NCI-H2171 (cell line): ENCODE measurements at places on chromosomes 3 and 15.
A peak's percentile ranks its signal among the peaks of the same experiment; 100 is the strongest.

DNA sequence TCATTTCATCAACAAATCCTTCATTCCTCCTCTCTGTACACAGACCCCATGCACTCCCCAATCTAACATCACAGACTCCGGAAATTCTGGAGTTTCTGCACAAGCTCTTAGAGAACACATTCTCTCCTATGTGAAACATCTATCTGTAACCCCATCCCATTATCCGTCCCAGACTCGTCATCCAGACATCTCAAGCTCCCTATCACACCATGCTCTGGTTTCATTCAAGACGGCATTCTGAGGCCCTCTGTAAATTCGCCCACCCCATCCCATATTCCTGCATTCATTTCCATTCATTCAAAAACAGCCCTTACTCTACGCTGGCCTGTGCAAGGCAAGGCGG lies 575 bp downstream of the LEO1 start:
- no peak for DNase-seq

GRCh38 chr3:174444391-174444790 lies 414.7 kb upstream of the NAALADL2 start:
- no peak for DNase-seq

- no peak for DNase-seq
Observed at GRCh38 chr3:126851934-126852333, 131.0 kb upstream of the PLXNA1 start.

- DNase-seq = no peak
Observed at GRCh38 chr3:148772361-148772760, 55.2 kb upstream of the CPB1 start.

- peak; percentile 12 for DNase-seq
Observed at GRCh38 chr3:135325726-135326235, 530.7 kb downstream of the EPHB1 start.

DNA sequence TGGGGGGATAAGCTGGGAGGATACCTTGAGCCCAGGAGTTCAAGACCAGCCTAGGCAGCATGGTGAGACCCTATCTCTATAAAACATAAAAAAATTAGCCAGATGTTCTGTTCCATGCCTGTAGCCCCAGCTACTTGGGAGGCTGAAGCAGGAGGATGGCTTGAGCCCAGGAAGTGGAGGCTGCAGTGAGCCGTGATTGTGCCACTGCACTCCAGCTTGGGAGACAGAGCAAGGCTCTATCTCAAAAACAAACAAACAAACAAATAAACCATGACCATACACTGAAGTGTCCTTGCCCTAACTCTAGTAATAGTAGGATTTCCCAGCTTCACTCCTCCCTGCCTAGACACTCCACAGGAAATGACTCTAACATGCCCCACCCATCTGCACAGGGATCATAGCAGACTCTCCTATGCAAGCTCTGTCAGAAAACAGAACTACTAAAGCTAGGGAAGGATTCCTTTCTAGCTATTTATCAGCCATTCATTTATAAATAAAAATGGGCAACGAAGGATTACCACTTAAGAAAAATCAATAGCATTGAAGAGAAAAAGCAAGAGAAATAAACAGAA lies 4.6 kb downstream of the ERICH6 start:
- no peak for DNase-seq

GRCh38 chr3:39443530-39443929 lies 23.9 kb upstream of the MOBP start:
- DNase-seq = no peak

DNA sequence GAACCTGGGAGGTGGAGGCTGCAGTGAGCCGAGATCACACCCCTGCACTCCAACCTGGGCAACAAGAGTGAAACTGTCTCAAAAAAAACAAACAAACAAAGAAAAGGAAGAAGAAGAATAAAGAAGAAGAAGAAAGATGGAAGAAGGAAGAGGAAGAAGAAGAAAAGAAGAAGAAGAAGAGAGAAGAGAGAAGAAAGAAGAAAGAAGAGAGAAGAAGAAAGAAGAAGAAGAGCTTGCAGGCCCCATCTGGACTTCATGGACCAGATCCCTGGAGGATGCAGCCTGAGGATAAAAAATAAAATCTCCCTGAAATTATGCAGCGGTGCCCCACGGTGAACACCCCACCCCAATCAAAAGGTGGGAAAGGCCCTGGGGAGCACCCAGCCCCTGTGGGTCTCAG lies 8.8 kb upstream of the MESP1 start:
- DNase-seq = no peak

GRCh38 chr3:119624002-119624720 lies 26.5 kb downstream of the PLA1A start:
- DNase-seq = no peak

- DNase-seq = no peak
Observed at GRCh38 chr3:94024385-94024784, 4.0 kb downstream of the STX19 start.

DNA sequence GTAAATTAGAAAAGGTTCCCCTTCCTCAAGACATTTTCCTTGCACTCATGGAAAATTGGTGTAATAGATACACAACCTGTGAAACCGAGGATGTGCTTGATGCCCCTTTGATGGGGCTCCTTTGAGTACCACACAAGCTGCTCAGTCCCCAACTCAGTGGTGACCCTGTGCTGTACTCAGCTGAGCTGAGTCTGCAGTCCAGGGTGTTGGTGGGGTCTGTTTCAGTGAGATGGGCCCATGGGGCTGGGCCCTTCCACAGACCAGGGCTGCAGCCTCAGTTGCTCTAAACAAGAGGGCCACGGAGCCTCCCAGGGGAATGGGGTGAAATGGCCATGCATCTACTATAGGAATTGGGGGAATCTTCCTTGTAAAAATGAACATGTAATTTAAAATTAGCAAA lies 39.3 kb downstream of the KY start:
- no peak for DNase-seq

DNA sequence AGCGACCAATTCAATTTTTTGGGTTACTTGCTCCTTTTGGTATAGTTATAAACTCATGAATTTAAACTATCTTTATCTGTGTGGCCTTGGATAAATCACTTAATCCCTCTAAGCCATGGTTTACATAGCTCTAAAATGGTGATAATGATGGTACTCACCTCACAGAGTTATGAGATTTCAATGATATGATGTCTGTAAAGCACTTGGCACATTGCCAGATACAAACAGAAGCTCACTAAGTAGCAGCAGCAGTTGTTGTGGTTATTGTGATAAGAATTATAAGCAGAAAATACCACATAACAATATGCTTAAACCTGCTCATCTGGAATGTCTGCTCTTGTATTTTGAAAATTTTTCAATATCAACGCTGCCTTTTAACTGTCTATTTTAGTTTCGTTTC lies 185.1 kb upstream of the SNTN start:
- no peak for DNase-seq

DNA sequence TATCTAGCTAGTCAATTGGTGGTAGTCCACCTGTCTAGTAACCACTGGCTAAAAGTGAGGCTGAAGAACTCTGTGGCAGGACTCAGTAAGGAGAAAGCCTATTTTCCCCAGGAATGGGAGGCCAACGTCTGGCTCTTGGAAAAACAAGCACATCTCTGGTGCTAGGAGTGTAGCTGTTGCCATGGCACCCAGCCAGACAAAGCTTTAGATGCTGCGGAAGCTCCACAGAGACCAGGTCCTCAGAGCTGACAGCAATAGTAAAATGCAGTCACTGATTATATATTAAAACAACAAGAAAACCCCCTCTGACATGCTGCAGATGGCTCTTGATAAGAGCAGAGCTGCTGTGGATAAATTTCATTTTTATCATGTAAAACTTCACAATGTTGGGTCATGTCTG lies 124.9 kb upstream of the STRIT1 start:
- DNase-seq = no peak

GRCh38 chr3:98564282-98565005 lies 29.0 kb downstream of the CPOX start:
- DNase-seq = no peak

GRCh38 chr3:192904632-192905289 lies 12.9 kb downstream of the MB21D2 start:
- peak; percentile 18 for DNase-seq

- DNase-seq = peak; percentile 68
Observed at GRCh38 chr15:64046421-64047153, at the start of gene DAPK2. Gene DAPK2 (minus strand): TSS chr15:64046485. CDS start chr15:64040261, 6,224 bp downstream.

DNA sequence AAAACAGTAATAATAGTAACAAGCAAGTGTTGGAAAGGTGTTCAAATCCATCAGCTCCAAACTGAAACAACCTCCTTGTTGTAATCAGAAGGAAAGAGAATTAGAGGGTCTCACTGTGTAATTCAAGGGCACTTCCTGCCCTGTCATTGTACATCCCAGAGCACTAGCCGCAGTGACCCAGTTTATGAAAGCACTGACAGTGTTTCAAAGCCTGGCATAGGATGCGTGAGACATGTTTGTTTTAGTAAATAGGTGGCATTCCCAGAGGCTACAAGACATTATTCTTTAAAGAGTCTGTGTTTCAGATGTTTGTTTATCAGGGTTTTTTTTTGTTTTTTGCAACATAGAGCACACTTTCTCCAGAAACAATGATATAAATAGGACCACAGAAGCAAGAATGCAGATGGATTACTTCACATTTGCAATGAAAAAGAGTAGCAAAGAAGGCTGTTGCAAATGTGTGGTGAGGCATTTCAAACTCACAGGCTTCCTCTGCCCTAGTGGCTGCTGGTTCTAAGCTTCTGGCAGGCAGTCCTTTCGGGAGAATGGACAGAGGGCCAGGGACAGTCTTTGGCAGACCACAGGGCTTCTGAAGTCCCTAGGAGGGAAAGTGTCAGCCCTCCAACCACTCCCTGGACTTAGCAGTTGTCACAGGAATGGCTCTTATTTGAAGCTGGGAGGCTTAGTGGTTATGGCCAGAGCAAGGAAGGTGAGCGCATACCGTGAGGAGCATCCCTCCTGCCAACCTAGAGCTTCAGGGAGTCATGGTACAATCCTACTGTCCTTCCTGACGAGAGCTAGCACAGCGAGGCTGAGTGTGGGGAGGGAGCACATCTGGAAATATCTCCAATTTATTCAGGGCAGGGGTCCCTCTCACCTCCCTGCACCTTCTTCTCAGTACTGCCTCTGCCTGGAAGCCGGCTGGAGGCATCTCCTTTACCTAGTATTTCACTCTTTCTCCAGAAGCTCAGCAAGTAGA lies 31.4 kb upstream of the TIPARP start:
- DNase-seq = no peak

GRCh38 chr15:41774882-41775417 lies 666 bp downstream of the MAPKBP1 start:
- peak; percentile 34 for DNase-seq

DNA sequence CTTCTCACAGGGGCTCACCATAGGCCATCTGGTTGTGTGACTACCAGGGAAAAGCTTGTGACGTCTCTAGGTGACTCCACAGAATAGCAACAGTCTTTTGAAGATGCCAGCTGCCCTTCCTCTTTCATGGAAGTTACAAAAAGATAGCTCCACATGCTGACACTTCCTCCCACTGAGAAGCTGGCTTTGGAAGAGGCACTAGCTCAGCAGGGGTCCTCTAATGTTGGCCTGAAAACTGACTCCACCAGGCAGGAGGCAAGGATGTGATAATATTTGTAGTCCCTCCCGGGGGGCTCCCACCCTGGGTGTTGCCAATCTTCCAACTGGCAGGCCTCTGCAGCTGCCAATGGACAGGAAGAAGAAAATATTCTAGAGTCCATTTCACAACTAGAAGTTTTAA lies 343.5 kb downstream of the NEK10 start:
- DNase-seq = no peak

DNA sequence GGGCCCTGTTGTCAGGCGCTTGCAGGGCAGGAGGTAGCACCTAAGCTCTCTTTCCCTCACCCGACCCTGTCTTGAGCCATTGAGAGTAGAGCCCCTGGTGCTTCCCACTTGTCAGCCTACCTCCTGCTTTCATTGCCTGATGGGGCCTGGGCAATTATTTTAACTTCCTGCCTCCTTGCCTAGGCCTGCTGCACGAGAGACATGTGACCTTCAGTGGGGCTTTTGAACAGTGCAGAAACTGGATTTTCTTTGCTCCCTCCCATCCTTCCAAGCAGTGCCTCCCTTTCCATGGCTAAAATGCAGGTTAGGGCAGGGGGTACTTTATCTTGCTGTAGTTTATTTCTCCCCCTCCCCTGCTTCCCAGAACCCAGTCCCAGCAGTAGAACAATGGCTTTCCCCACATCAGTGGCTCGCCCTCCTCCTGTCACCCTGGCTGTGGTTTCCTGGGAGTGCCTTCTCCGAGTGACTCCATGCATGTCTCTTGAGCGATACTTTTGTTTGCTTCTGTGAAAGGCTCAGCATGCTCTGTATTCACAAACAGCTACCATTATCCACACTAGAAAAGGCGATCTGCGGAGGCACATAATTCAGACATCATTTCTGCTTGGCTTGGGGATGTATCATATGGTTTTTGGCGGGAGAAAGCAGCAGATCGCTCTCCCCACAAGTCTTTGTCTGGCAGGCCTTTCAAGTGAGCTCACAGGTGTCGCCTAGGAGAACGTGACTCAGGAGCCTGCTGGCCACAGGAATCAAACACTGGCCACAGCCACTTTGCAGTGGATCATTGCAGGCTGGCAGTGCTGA lies 24.1 kb downstream of the PDIA5 start:
- no peak for DNase-seq

DNA sequence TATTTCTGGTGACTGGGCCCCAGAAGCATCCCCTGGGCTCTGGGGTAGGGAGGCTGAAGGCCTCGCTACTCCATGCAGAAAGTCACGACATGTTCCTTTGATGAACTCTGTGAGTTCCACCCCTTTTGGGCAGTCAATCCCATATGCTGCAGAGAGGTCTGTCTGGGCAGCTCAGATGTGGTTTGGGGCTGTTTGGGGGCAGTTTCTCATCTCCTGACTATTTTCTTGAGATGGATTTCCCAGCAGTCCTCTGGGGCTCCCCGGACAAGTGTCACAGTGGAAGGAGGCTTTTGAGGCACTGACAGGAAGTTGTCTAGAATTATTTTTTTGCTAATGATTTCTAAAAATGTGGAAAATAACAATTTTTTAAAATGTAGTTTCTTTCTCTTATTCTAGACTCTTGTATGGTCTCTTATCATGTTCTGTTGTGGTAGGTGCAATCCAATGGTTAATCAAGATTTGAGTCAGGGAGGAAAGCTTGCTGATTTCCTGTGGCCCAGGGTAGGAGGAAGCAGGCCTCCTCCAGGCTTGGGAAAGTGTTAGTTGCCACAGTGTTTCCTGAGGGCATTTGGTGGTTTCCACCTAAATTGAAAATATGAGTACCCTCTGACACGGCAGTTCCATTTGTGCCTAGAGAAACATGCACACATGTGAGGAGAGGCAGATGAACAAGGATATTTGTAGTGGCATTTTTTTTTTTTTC lies 19.9 kb upstream of the TATDN2 start:
- DNase-seq = no peak

GRCh38 chr3:181691901-181692300 lies 19.8 kb upstream of the SOX2 start:
- no peak for DNase-seq

DNA sequence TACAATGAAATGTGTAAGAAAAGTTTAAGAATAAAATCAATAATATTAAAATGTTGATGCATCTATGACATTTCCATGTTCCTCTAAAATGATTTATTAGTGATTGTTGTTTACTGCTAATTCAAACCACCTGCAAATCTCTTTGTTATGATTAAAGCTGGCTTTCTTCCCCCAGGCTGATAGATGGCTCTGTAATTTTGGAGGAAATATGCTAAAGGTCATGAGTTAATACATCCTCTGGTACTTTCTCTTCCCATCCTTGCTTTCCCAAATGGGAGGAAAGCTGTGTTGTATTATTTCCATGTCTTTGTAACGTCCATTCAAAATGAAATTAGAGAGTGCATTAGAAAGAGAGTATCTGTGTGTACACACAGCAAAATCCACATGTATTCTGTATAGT lies 139.5 kb upstream of the TMCO5A start:
- DNase-seq = no peak

- no peak for DNase-seq
Observed at GRCh38 chr3:196650740-196651311, 11.3 kb downstream of the NRROS start.

GRCh38 chr3:113736548-113737089 lies 9.4 kb downstream of the NAA50 start:
- peak; percentile 52 for DNase-seq

GRCh38 chr15:67091071-67091979 lies 25.9 kb downstream of the SMAD3 start:
- DNase-seq = no peak
